Skin of body (tissue), 3 donors: ENCODE measurements at places on chromosomes 1 and 21.

GRCh38 chr1:228100822-228101613, 2.1 kb downstream of the C1orf35 start:
- no peak for DNase-seq

DNA sequence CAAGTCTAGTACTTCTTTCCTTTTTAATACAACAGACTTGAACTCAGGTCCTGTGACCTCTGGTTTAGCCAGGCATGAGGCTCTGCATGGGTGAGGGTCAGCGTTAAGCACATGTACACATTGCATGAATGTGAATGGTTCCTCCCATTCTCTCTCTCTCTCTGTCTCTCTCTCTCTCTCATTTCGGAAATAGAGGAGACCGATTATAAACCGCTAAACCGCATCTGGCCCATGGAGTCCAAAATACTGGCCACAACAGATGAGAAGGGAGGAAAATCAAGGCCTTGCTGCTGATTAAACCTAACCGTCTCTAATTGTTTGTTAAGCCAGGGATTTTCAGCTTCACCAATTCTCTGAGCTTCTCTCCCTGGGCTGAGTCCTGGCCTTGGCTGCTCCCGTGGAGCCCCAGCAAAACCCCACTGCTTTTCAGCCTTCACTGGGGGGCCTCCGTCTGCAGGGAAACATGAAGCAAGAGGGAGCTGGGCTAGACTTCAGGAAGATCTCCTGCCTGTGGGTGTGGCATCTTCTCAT, 6.6 kb downstream of the RSPO1 start:
- no peak for DNase-seq

DNA sequence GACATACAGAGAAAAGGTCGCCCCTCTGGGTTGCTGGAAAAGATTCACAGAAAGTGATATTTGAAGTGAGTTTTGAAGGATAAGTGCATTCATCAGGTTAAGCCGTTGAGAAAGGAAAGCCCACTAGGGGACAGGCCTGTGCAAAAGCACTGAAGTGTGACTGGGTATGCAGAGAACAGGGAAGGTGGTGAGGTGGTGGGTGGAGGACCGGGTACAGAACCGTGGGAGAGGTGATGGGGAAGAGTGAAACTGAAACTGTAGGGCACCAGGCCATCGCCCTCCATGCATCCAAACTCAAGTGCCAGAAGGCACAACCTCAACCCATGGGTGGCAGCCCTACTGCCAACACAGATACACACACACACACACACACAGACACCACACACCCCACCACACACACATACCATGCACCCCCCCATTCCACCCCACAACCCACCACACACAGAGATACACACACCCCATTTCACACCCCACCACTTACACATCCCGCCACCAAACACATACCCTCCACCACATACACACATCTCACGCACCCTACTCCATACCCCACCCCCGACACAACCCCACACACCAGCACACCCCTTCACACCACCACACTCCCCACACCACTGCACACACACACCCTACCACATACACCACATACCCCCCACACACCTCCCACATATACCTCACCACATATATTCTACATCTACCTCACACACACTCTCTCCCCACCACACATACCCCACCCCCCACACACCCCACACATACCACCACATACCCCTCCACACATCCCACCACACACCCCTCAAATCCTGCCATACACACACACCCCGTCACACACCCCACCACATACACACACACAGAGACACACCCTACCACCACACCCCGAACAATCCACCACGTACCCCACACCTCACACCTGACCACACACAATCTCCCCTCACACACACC, 59.0 kb downstream of the TSEN15 start:
- DNase-seq = no peak

DNA sequence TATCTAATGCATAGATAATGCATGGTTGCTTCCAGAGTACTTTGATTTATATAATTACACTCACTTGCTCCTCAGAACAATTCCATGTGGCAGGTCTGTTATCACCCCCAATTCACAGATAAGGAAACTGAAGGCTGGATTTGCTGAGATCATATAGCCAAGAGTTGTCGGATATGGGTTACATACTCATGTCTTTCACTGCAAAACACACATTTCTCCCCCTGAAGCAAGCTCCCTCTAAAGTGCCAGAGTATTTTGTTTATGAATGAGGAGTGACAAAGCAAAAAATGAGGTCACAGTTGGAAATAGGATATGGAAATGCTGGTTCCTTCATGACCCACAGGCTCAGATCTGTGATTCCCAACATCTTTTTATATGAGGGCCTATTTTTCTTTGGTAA, 134.2 kb downstream of the ROR1 start:
- peak; percentile 29 for DNase-seq

DNA sequence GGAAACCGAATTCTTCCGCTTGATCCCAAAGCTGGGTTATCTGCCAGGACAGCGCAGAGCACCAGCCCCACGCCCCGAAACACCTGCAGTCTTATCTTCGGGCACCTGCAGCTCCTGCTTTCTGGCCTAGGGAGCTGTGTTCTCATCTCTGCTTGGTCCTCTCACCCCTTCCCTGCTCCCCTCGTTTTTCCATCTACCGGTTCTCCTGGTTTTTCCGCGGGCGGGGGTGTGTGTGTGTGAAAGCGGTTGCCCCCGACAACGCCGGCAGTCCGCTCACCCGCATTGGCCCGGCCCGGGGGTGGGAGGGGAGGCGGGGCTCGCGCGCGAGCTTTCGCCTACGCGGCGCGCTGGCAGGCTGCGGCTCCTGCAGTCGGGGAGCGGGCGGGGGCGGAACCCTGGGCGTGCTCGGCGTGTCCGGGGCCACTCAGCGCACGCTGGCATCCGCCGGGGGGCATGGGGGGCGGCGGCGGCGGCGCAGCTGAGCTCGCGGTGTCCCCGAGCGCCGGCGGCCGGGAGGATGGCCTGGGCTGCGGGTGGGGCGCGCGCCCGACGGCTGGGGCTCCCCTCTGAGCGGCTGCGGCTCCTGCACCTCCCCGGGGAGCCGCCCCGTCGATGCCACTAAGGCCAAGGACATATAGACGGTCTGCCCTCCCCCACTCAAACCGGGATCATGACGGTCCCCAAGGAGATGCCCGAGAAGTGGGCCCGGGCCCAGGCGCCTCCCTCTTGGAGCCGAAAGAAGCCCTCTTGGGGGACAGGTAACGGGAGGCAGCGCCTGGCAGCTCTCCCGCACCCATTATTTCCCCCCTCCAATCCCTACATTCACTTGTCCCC, 3.2 kb downstream of the ATP8B2 start:
- peak; percentile 54 for DNase-seq
